ENCODE measurements at places on chromosomes 12 and 14.
A peak's percentile ranks its signal among the peaks of the same experiment; 100 is the strongest.

DNA sequence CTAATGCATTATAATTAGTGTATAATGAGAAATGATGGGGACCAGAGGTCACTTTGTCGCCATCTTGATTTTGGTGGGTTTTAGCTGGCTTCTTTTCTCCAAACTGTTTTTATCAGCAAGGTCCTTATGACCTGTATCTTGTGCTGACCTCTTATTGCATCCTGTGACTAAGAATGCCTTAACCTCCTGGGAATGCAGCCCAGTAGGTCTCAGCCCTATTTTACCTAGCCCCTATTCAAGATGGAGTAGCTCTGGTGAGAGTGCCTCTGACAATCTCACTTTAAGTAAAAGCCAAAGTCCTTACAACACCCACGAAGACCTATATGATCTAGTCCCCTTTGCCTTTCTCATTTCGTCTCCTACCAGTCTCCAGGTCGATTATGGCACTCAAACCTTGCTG, 28.3 kb upstream of the STRAP start:
- DNase-seq, result no peak

DNA sequence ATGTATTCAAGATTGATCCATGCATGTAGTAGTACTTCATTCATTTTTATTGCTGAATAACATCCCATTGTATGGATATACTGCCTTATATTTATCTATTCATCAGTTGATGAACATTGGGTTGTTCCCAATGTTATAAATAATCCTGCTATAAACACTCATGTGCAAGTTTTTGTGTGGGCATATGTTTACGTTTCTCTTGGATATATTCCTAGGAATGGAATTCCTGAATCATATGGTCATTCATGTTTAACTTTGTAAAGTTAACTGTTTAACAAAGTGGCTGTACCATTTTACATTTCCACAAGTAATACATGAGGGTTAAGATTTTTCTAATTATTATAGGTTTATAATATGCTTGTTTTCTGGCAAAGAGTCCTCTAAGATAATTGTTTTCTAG, 1568.2 kb upstream of the SEL1L start:
- DNase-seq, result no peak

- peak; percentile 10 for DNase-seq
These were observed 43.3 kb upstream of the NT5DC3 start for GRCh38 chr12:103884316-103884715.

DNA sequence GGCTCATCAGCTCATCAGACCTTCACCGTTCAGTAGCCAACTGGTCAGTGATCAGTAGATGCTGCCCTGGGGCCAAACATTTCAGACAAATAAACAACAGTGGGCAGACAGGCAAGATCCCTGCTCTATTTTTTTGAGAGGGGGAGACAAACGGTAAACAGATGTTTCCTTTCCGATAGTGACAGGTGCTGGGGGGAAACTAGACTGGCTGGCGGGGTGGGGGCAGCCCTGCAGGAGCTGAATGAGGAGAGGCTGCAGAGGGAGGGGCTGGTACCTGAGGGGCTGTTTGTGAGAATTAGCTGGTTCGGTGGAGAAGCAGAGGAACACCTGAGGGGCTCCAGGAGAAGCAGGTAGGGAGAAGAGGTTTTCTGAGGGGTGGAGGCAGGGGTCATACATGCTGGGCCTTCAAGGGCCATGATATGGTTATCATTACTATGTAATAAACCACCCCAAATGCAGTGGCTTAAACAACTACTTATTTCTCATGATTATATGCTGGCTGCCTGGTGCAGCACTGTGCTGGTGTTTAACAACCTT, 8.2 kb upstream of the GOLGA3 start:
- DNase-seq, result no peak

GRCh38 chr12:42744539-42745182, 155.1 kb upstream of the PRICKLE1 start:
- peak; percentile 14 for DNase-seq

GRCh38 chr12:112870267-112870980, 36.3 kb upstream of the OAS1 start:
- no peak for DNase-seq

GRCh38 chr12:117847371-117847770, 121.4 kb downstream of the KSR2 start:
- DNase-seq, result no peak

GRCh38 chr14:96756745-96757144, 40.4 kb upstream of the VRK1 start:
- no peak for DNase-seq

DNA sequence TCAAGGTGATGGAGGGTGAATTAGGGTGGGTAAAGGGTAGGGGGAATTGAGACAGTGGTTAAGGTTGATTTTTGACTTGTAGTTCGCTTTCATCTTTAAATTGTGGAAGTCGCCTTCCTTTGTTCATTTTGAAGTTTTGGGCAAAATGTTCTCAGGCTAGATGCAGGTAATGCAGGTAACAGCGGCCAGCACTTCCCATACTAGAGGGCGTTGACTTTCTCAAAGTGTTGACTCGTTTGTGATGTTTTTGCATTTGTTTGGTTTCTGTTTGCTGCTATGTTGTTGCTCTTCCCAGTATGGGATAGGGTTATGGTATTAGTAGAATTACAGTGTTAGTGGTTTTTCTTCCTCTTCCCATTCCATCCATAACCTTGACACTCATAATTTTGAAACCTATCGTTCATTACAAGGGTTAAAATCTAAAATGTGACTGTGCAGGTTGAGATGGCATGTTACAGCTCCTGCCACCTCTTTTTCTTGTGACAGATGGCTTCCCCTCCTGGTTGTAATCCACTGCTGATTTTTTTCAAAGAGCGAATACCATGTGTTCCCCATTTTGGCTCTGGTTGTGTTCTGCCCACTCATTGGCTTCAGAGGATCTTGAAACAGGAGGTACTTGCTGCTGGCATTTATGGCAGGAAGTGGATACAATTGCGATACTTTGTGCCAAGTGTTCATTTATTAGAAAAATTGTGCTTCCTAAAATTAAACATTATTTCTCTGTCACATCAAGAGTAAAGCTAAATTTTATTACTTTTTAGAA, 57.1 kb downstream of the ERC1 start:
- DNase-seq, result peak; percentile 22

GRCh38 chr12:25422241-25422640, 130.8 kb downstream of the LMNTD1 start:
- no peak for DNase-seq

GRCh38 chr14:51704545-51704944, 52.8 kb downstream of the FRMD6 start:
- no peak for DNase-seq

DNA sequence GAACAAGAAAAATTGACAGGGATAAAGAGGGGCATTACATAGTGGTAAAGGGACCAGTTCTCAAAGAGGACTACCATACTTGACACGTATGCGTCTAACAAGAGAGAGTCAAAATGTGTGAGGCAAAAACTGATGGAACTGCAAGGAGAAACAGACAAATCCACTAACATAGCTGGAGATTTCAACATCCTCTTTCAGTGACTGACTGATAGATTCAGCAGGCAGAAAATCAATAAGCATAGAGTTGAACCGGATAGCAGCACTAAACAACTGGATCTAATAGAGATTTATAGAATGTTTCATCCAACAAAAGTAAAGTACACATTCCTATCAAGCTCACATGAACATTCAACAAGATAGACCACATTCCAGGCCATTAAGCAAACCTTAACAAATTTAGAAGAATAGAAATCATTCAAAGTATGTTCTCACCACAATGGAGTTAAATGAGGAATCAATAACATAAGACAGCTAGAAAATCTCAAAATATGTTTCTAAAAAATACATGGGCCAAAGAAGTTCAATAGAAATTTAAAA, 16.1 kb upstream of the CRACR2A start:
- no peak for DNase-seq

- peak; percentile 82 for DNase-seq
These were observed 37.3 kb upstream of the ATXN2 start for GRCh38 chr12:111636209-111636945.

All from SK-N-MC (cell line).